SW 1271 (cell line): ENCODE measurements at places on chromosomes 6 and 20.

- no peak for DNase-seq
Observed at GRCh38 chr20:32149566-32150170, 40.2 kb downstream of the TM9SF4 start.

GRCh38 chr20:1185790-1186334 lies 1.1 kb upstream of the TMEM74B start:
- DNase-seq: peak; percentile 58

DNA sequence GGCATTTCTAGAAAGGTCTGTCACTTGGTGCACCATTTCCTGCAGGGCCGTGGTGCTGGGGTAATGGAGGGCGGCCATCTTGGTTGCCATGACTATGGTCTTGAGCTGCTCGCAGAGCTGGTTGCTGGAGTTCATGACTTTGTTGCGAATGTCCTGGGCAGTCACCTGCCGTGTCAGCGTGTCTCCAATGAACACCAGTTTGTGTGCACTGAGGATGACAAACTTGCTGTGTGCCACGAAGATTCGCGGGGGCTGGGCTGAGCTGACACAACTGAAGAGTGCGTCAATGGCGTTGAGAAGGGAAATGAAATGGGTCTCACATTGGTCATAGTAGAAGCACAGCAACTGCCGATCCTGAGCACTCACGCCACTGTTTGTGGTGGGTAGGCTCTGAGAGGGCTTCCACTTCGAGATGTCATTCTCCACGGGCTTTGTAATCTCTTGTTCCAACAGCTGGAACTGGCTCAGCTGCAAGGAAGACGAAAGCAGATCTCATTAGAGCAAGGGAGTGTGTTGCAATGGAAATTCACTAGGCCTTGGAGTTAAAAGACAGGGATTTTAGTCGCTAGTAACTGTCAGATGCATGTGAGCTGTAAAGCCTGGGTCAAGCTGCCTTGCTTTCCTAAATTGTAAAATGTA lies 47.1 kb downstream of the NEDD9 start:
- DNase-seq: no peak

DNA sequence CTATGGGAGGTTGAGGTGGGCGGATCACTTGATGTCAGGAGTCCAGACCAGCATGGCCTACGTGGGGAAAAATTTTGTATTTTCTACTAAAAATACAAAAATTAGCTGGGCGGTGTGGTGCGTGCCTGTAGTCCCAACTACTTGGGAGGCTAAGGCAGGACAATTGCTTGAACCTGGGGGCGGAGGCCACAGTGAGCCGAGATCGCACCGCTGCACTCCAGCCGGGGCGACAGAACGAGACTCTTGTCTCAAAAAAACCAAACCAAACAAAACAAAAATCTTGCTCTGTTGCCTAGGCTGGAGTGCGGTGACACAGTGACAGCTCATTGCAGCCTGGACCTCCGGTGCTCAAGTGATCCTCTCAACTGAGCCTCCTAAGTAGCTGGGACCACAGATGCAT lies 16.2 kb downstream of the OR2W1 start:
- DNase-seq: no peak

GRCh38 chr6:11423072-11423471 lies 114.5 kb upstream of the TMEM170B start:
- peak; percentile 27 for DNase-seq

DNA sequence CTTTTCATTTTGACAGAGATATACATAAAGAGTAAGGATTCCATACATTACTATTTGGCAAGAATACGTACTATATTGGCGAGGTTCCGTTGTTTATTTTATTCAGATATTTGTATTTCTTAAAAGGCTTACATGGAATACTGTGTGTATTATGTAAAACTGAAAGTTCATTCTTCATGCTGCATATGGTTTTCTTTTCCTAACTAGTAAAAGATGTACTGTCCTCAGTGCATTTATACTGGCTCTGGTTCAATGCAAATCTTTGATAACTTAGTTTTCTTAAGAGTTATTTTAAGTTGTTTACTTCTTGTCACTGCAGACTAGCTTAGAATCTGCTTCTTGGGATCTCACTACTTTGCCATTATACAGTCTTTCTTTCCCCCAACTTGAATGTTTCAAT lies 42.0 kb downstream of the ADGRB3 start:
- no peak for DNase-seq

GRCh38 chr20:15742087-15742486 lies 831.2 kb downstream of the KIF16B start:
- DNase-seq: no peak

DNA sequence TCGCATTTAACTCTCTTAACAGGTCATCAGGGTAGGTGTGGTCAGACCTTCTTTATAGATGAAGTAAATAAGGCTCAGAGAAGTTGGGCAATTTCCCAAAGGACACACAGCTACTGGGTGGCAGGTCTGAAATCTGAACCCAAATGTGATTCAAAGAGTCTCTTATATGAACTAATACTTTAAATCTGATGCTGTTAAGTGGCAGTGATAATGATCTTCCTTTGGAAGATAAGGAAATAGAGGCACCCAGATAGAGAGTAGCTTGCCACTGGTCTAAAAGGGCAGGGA lies 237.1 kb downstream of the GMPR start:
- DNase-seq: no peak

DNA sequence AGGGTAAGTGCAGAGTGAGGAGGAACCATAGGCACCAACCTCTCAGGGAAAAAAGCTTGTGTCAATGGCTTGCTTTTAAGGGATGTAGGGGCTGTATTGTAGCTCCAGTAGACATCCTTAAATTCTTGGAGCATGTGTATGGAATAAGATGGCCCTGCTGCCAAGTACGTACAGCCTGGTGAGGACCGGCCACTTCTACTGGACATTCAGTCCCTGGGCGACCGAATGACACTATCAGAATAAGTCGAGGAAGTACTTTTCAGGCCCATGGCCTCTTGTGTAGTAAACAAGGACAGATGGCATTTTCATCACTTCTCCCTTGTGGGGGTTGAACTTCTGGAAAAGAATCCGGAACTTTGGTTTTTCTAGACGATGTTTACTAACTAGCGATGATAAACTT lies 32.8 kb downstream of the GFRA4 start:
- no peak for DNase-seq

DNA sequence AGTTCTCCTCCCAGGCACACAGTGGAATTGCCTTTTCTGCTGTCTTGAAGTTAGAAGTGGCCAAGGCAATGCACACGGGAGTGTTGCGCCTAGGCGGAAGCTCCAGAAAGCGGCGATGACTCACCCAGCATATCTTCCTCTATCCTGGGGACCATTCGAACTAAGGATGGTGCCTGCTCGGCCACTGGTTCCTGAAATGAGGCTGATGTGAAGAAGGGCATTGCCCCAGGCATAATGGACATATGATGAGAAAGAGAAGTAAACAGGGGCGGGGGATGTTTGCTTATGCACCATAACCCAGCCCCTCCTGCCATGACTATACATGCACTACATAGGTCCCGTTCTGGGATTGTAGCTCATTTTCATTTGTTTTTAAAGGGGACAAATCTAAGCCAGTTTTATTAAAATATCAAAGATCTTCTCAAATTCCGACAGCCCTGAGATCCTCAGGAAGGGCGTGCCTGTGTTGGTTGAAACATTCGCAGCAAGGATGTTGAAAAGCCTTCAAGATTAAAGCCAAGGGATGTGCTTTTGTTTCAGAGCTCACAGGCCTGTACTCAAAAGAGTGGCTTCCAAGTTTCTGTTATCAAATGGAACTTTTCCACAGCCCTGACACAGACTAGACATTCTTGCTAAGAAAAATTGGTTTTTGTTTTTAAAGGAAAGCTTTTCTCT lies 218.5 kb downstream of the LY86 start:
- no peak for DNase-seq

DNA sequence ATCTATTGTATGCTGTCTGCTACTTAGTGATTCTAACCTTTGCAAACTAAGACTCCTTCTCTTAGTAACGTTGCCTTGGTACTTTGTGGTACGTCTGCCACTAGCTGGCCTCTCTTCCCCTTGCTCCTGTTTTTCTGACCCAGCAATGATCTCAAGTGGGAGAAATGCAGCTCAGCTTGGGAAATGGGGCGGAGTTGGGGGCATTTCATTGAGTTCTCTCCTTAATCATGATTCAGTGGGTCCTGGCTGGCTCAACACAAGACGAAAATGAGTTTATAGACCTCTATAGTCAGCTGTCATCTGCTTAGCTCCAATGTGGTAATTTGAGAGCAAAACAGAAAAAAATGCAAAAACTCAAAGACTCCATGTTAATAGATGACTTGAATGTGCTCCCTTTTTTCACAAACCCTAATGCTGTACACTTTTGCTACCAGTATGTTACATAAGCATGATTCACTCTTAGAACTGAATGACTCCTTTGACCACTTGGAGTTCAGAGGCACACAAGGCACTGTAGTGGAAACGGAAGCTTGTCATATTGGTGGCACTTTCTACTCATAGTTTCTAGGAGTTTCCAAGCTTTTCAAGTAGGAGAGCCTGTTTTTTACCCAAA lies 55.3 kb upstream of the SOX4 start:
- no peak for DNase-seq

GRCh38 chr20:4875578-4876067 lies 125.7 kb downstream of the SLC23A2 start:
- no peak for DNase-seq

DNA sequence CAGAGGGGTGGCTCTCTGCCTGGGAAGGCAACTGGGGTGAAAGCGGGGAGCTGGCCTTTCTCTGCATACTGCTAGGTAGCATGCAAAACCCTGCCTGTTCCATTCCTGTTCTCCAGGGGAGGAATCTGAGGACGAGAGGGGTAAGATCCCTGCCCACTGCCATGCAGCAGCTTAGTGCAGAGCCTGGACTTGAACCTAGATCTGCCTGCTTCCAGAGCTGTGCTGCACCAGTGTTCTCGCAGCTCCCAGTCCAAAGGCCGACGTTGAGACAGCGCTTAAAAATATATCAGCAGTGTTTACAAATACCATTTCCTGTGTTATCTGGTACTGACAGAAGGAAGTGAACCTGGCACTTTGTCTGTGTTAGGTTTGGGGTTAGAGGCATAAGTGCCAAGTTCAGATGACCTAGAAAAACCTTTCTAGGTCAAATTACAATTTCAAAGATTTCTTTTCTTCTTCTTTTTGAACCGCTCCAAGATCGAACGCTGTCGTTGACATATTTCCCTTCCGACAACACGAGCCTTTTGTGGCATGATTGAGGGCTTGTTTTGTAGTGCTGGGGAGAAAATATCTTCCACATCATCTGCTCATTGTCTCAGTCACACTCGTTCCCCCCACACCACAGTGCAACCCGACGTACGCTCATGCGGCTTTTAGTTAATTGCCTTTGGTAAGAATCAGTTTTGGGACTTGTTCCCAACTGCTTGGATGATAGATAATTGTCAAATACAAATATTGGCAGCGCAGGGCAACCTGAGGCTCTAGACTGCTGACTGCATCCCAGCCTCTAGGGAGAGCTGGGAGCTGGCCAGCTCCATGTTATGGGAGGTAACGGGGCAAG lies 44.6 kb downstream of the TOX2 start:
- no peak for DNase-seq

DNA sequence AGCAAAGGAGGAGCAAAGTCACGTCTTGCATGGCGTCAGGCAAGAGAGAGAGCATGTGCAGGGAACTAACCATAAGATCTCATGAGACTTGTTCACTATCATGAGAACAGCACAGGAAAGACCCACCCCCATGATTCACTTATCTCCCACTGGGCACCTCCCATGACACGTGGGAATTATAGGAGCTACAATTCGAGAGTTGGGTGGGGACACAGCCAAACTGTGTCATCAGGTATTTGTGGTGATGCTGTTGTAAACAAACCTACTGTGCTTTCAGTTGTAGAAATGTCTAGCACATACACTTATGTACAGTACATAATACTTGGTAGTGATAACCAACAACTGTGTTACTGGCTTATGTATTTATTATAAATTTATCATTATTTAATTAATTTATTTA lies 128.3 kb downstream of the UTRN start:
- peak; percentile 23 for DNase-seq

DNA sequence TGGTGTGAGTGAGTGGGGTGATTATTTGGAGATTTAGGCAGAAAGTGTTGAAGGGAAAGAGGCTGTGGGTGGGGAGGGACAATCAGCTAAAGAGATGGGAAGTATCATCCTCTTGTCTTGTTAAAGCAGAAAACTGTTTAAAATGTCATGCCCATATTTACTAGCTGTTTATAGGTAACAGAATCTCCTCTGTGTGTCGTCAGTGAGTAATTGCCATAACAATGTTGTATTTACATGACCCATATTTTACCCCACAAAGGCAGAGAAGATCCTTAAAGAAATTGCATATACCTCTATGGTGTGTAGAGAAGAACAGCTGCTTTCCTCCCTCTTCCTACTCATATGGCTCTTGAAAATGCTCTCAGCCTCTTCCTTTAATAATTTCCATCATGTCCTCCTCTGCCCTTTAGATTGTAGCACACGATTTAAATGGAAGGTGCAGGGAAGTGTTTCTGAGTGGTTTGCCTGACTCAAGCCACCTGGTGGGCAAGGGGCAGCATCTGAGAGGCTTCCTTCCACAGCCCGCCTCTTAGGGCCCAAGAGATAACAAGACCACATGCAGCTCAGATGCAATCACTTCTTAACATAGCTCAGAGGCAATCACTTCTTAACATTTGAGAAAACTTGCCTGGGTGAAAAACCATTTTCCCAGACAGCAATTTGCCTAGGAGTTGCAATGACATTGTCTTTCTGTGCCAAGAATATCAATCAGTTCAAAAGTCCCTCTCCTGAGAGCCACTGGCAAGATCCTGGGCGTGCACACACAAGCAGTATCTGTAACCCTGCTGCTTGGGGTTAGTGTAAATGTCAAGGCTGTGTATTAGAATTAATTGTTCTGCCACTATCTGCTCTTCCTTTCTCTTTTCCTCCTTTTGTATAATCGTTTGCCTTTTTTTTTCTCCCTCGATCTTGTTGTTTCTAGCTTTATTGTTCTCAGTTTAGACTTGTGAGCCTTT lies 44.1 kb upstream of the EDN1 start:
- DNase-seq: no peak

DNA sequence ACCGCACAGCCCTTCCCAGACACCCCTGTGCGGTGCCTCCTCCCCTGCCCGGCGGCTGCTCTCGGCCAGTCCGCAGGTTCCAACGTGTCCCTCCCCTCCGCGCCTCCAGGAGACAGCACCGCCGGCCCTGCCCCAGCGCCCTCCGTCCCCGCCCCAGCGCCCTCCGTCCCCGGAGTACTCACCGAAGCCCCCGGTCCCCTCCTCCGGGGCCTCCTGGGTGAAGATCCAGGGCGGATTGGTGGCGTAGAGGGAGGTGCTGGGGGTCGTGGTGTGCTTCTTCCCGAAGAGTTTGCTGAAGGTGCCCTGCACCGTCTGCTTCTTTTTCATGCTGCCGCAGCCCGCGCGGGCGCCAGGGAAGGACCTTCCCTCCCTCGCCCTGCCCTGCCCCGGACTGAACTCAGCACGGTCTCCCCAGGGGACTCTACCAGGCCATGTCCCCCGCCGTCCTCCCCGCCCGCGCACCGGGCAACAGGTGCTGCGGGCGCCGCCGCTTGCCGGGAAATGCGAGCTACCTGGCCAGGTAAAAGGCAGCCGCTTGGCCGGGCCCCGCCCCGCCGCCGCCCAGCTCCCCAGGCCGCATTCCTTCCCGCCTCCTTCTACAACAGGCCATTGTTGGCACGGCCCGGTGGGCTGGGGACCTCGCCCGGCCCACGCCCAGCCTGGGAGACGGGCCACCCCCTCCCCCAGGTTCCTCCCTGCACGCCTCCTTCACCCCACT lies at the start of gene C6orf132:
Gene C6orf132, minus strand, starts transcription at position 503 of the 718 bp plus-strand sequence. Its CDS starts 176 bp downstream, at position 327.
- no peak for DNase-seq

- DNase-seq: peak; percentile 37
Observed at GRCh38 chr6:111087106-111087835, at the start of gene SLC16A10. Gene SLC16A10 (plus strand): TSS chr6:111087503. CDS start chr6:111087753, 250 bp downstream.

- no peak for DNase-seq
Observed at GRCh38 chr20:62157387-62158087, 14.0 kb downstream of the SS18L1 start.
